Fibroblast of the aortic adventitia (primary cell): ENCODE measurements at places on chromosomes 3 and 15.

DNA sequence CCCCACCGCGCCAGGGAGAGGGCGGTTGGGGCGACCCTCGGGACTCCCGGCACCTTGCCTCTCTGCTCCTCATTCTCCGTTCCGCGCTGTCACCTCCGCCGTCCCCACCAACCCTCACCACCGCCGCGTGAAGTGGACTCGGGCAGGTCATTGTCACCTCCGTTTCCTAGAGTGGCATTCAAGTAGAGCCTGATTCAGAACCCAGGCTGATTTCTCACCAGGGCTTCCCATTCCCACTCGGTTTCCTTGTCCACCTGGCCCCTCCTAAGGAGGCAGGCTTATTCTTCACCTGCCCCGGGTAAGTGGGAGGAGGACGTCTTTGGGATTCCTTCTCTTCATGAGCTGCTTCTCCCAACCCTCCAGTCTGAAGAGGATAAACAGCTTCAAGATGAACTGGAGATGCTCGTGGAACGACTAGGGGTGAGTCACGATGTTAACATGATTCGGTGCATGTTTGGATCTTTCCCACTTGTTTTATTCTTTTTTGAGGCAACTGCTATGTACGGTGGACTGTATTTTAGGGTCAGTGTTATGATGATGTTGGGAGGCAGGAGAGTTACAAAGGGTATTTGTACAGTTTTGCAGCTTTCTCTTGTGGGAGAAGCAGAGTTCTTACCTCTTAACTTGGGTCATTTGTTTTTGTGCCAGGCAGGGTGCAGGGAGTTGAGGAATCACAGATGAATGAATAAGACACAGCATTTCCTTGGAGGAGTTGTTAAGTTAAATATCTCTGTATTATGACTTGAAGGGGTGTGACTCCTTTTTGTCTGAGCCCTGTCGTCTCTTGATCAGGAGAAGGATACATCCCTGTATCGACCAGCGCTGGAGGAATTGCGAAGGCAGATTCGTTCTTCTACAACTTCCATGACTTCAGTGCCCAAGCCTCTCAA is 692 bp downstream of the PSMD2 start:
- DNase-seq, result peak; percentile 41

GRCh38 chr3:73535931-73536330 is 88.8 kb downstream of the PDZRN3 start:
- DNase-seq, result no peak

DNA sequence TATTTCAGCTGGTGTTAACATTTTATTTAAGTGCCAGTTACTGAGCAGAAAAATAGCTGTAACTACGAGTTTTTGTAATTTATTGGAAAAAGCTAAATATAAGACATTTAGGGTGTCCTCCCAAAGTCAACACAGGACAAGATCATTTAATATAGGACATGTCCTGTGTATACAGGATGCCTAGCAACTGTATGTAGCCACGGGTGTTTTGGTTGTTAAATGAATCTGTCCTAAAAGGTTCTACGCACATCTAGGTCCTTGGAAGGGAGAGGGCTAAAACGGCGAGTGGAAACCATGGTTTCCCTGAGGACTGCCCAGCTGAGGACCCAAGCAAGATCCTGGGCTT is 565 bp upstream of the ZNF621 start:
- no peak for DNase-seq

- DNase-seq, result no peak
These were observed 45.3 kb downstream of the TRPM7 start for GRCh38 chr15:50641318-50641717.

- DNase-seq, result no peak
These were observed 880 bp upstream of the CHRNA7 start for GRCh38 chr15:32029409-32029861.
